Erythroblast (primary cell): ENCODE measurements at places on chromosomes 5 and 9.

GRCh38 chr5:150676578-150676977 is 15.5 kb downstream of the MYOZ3 start:
- DNase-seq: no peak

- no peak for DNase-seq
Observed at GRCh38 chr9:115152281-115152820, 34.4 kb upstream of the TNC start.

DNA sequence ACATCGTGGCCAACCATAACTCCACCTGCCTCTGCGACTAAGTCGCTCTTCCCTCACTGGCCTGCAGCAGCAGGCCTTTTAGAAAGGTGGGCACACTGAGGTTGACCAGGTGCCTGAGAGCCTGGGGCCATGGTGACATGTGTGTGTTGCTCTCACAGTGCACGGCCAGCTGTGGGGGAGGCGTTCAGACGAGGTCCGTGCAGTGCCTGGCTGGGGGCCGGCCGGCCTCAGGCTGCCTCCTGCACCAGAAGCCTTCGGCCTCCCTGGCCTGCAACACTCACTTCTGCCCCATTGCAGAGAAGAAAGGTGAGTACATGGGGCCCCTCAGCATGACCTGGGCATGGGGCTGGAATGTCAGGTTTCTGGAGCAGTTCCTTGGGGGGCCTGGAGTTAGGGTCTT is 104.5 kb upstream of the ICE1 start:
- no peak for DNase-seq

GRCh38 chr5:10355071-10355889 is 1.8 kb downstream of the MARCHF6 start:
- peak; percentile 75 for DNase-seq

DNA sequence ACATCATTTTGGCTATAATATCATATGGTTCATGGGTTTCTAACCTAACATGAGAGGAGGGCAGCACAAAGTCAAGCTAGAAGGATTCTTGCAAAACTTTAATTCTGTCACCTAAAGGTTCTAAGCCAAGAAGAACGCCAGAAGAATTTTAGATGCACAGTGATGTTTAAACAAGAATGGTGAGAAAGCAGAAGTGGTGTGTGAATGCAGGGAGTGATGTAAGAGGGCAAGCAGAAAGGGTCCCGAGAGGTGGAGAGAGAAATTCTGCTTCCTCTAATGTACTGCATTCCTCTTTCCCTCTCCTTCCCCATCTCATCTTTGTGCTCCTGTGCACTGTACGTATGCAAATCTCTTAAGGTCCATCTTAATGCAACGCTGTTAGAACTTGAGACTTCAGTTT is 2.1 kb upstream of the TRMO start:
- DNase-seq: no peak

GRCh38 chr5:11797132-11797531 is 107.1 kb downstream of the CTNND2 start:
- DNase-seq: no peak
